Muscle of arm (tissue), 14 donors: ENCODE measurements at places on chromosomes 6 and 20. TPM values are rescaled to one million over a fixed set of nuclear protein-coding genes. Genes with fewer than 3 reads are reported as not detected.

AGER gene
- 14.4 TPM for polyA plus RNA-seq

GRCh38 chr6:4359108-4359730 is 223.8 kb upstream of the ECI2 start:
- no peak for DNase-seq

- no peak for DNase-seq
These were observed 171.1 kb downstream of the WDR27 start for GRCh38 chr6:169530752-169531123.

GRCh38 chr6:73003302-73003701 is 222.0 kb downstream of the KHDC1L start:
- DNase-seq = no peak

- DNase-seq = no peak
These were observed 13.9 kb upstream of the ABHD16B start for GRCh38 chr20:63847237-63848002.

GRCh38 chr6:64040113-64040512 is 404.5 kb downstream of the PHF3 start:
- DNase-seq = no peak

DNA sequence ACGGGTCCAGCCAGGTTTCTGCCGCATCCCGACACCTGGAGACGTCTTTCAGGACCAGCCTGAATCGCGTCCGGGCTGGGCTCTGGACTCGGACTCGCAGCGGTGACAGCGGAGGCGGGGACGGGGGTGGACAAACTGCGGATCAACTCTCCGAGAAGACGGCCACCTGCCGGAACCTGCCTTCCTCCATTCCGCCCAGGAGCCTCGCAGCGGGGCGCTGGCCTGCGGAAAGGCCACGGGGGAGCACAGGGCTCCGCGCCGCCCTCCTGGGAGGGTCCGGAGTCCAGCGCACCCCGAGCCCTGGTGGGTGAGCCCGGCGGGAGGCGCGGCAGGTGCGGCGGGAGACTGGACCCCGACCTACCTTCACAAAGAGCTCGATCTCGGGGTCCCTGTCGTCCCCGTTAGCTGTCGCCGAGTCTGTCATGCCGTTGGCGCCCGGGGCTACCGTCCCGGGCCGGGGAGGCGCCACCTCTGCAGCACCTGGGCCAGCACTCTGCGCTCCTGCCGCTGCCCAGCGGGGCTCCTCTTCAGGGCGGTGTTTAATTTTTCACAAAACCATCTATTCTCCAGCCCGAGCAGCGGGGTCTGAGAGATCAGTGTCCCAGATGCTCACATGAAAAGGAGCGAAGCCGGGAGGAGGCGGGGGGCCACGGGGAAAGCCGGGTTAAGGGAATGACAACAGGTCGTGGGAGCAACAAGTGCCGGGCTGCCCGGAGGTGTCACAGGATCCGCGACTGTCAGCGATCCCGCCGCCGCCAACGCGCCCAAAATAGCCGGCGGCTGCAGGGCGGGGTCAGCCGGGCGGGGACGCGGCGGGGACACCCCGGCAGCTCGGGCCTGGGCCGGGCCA is at the start of gene CLIC5:
Gene CLIC5, minus strand, starts transcription at position 742 of the 850 bp plus-strand sequence. Its CDS starts 318 bp downstream, at position 424.
- DNase-seq = no peak

- no peak for DNase-seq
These were observed 213.9 kb upstream of the SULF2 start for GRCh38 chr20:47999166-47999565.

DNA sequence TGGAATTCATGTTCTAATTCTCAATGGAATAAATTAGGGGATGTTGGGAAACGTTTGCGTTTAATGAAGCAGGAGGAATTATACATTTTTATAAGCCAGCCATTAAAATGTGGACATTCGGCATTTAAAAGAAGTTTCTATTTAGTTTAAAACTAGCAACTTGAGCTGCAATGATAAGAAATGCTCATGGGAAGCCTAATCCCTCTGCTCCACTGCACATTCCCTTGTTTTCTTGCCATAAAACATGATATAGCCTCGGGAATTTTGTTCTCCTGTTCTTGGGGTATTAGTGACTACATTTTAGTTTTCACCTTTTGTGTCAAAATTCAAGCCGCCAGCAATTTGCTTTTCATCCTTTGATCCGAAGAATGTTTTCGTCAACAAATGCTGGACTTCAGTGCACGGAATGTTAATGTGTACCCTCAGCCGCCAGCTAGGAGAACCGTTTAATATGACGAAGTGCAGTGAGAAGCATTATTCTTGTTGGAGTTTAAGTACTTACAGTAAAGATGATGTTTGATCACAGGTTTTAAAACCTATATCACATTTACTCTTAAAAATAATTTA is 137.9 kb downstream of the HIVEP1 start:
- no peak for DNase-seq

DNA sequence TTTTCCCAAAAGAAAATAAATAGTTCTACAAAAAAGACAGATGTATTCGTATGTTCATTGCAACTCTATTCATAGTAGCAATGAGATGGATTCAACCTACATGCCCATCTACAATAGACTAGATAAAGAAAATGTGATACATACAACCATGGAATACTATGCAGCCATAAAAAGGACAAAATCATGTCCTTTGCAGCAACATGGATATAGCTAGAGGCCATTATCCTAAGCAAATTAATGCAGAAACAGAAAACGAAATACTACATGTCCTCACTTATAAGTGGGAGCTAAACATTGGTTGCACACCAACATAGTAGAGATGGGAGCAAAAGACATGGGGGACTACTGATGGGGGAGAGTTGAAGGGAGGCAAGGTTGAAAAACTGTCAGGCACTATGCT is 157.7 kb downstream of the COL9A1 start:
- no peak for DNase-seq

GRCh38 chr6:112691289-112691688 is 344.2 kb downstream of the RFPL4B start:
- peak; percentile 80 for DNase-seq

- no peak for DNase-seq
These were observed 53.7 kb downstream of the MOCS1 start for GRCh38 chr6:39880594-39880993.
